Activated CD4-positive, alpha-beta memory T cell treated with anti-CD3 and anti-CD28 coated beads, Interleukin-2, amount 10 ng/mL, durations not matched to agents 7 days and 5 days (primary cell): ENCODE measurements at places on chromosomes 6 and 20. TPM values are rescaled to one million over a fixed set of nuclear protein-coding genes. Genes with fewer than 3 reads are reported as not detected.

Gene LINC00237
- total RNA-seq = not detected

Gene FARS2
- 17.6 TPM for total RNA-seq

Gene PSORS1C2
- not detected for total RNA-seq

Gene DSP
- total RNA-seq = 0.15 TPM

Gene GHRH
- not detected for total RNA-seq

Gene SLC22A16
- not detected for total RNA-seq

Gene NHSL1
- total RNA-seq = 1.0 TPM

Gene TMEM170B
- total RNA-seq = 0.48 TPM

Gene PHACTR3
- not detected for total RNA-seq

Gene VIP
- total RNA-seq = not detected

Gene PFDN4
- 28.1 TPM for total RNA-seq

Gene IMPG1
- not detected for total RNA-seq

Gene VWA7
- total RNA-seq = 12.2 TPM

Gene HMGCLL1
- total RNA-seq = not detected

Gene TENT5A
- 2.0 TPM for total RNA-seq

Gene SALL4
- total RNA-seq = not detected

Gene DYNLT2
- total RNA-seq = 2.2 TPM

Gene MCHR2
- not detected for total RNA-seq

Gene ALDH8A1
- 1.2 TPM for total RNA-seq

Gene OR2B6
- not detected for total RNA-seq

Gene MAS1
- not detected for total RNA-seq

Gene SAMD3
- 70.5 TPM for total RNA-seq

Gene CTCFL
- total RNA-seq = not detected

Gene PRICKLE4
- not detected for total RNA-seq

Gene KIZ
- 17.3 TPM for total RNA-seq

Gene FAM184A
- total RNA-seq = 5.9 TPM

Gene PNPLA1
- total RNA-seq = not detected

Gene TM9SF4
- 38.6 TPM for total RNA-seq

Gene DEFB127
- total RNA-seq = not detected

Gene CCR6
- total RNA-seq = 20.3 TPM

Gene BTN1A1
- not detected for total RNA-seq

Gene SRMS
- total RNA-seq = not detected

Gene ADGRB3
- total RNA-seq = not detected

Gene SERPINB6
- 20.1 TPM for total RNA-seq

Gene RAB32
- total RNA-seq = not detected

Gene JAG1
- total RNA-seq = 0.30 TPM

Gene TOMM6
- total RNA-seq = 130 TPM

Gene CEP57L1
- total RNA-seq = 23.3 TPM

Gene SNRNP48
- total RNA-seq = 16.5 TPM

Gene SLC44A4
- total RNA-seq = not detected

Gene CST5
- total RNA-seq = not detected

Gene KIAA0408
- 11.6 TPM for total RNA-seq

Gene CDSN
- not detected for total RNA-seq

Gene MRPL14
- total RNA-seq = 36.0 TPM

Gene SPATS1
- not detected for total RNA-seq

Gene CD109
- total RNA-seq = 15.0 TPM

Gene ZC3H12D
- total RNA-seq = 37.6 TPM

Gene MCCD1
- total RNA-seq = not detected

Gene HSPA12B
- not detected for total RNA-seq

Gene PAK5
- not detected for total RNA-seq

Gene CST7
- total RNA-seq = 182 TPM

Gene ZNF341
- 5.6 TPM for total RNA-seq

Gene MICA
- total RNA-seq = 12.3 TPM

Gene GTSF1L
- not detected for total RNA-seq

Gene EFCAB8
- total RNA-seq = 0.25 TPM

Gene IRAK1BP1
- total RNA-seq = 2.1 TPM
